ENCODE measurements at places on chromosomes 2 and 18. TPM values are rescaled to one million over a fixed set of nuclear protein-coding genes. Genes with fewer than 3 reads are reported as not detected.

DNA sequence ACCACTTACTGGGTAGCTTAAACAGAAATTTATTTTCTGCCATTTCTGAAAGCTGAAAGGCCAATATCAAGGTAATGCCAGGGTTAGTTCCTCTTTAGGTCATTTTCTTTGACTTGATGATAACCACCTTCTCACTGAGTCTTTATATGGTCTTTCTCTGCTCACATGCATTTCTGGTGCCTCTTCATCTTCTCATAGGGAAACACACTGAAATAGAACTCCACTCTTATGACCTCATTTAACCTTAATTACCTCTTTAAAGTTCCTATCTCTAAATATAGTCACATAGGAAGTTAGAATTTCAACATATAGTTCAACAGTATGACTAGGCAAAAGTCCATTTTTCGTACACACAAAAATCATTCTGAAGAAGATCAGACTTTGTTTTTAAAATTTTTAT lies 616.8 kb upstream of the VRK2 start:
- no peaks in the 10 kb centered on the region for H3K27me3 ChIP-seq
- H3K4me3 ChIP-seq = no peak overlapping the region
- no peaks in the 10 kb centered on the region for H3K4me1 ChIP-seq
- no peak overlapping the region for H3K27ac ChIP-seq

ASXL2 gene
- 2.4 TPM for polyA plus RNA-seq

DNA sequence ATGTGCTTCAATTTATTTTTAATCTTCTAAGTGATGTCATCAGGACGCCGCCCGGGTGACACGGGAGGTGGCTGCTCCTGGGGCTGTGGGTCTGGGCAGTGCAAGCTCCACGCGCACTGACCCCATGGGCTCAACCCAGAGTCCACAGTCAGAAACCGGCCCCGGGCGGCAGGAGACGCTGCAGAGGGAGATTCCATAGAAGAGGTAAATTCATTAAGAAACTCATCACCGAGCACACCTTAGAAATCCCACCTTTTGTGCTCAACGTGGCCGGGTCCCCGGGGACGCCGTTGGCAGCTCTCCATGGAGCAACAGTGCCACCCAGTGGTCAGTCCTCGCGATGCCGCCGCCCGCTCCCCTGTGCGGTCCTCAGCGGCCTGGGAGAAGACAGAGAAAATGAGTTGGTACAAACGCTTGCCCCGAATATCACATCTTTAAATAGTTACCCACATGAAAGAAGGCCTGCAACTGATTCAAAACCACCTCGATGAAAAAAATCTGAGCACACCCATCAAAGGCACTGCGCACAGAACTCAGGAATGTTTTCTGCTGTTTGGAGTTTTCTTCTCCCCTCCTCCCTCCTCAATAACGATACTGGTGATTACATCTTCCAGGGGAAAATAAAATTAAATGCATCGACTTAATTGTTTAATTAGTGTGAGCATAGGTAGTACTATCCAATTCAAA lies 92.6 kb downstream of the CMPK2 start:
- no peaks in the 10 kb centered on the region for H3K36me3 ChIP-seq
- no peaks in the 10 kb centered on the region for H3K27me3 ChIP-seq
- no peak overlapping the region for H3K4me3 ChIP-seq
- peak; percentile 81 for DNase-seq
- H3K4me1 ChIP-seq = peaks cover 5% of the 10 kb centered on the region

DNA sequence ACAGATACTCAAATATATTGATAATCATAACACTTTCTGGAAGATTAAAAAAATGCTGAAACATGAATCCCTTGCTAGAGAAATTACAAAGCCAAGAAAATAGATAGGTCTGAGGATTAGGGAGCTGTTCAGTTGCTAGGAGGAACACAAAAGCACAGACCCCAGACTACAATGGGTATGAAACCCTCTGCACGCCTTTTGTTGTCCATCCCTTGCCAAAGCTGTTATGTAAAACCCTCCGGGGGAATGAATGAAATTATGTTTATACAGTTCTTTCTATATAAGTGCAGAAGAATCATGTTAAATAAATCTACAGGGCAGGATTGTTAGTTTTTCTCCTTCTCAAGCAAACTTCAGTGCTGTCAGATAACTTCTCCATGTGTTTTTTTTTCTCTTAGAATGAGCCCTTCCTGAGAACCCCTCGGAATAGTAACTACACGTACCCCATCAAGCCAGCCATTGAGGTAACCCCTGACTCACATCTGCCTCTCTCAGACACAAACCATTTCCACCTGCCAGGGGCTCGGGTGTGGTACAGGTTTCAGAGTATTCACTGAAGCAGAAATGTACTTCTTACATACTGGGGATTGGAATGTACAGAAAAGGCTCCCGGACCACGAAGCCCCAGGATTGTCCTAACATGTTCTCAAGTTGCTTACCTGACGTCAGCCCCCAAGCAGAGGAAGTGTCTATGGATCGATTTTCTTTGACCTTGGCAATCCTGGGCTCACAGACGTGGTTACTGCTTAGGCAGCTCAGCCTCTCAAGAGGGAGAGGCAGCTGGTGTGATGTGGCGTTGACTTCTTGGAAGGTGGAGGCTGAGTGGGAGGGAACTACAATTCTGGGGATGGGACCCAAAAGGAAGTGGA lies 118.0 kb downstream of the PLB1 start:
- H3K27ac ChIP-seq = no peak overlapping the region
- no peaks in the 10 kb centered on the region for H3K4me1 ChIP-seq
- H3K4me3 ChIP-seq = no peak overlapping the region
- no peaks in the 10 kb centered on the region for H3K36me3 ChIP-seq

GRCh38 chr18:45519411-45520280 lies 95.6 kb upstream of the SLC14A2 start:
- H3K36me3 ChIP-seq = no peaks in the 10 kb centered on the region
- peaks cover 32% of the 10 kb centered on the region for H3K4me1 ChIP-seq
- no peak overlapping the region for H3K4me3 ChIP-seq
- H3K27me3 ChIP-seq = no peaks in the 10 kb centered on the region

DNA sequence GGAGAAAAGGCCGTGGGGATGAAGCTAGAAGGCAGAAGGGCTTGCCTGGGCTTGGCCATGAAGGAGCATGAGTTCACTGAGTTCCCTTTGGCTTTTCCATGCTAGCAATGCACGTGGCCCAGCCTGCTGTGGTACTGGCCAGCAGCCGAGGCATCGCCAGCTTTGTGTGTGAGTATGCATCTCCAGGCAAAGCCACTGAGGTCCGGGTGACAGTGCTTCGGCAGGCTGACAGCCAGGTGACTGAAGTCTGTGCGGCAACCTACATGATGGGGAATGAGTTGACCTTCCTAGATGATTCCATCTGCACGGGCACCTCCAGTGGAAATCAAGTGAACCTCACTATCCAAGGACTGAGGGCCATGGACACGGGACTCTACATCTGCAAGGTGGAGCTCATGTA lies 2.9 kb downstream of the CTLA4 start:
- no peaks in the 10 kb centered on the region for H3K4me1 ChIP-seq
- H3K27ac ChIP-seq = no peak overlapping the region
- H3K27me3 ChIP-seq = no peaks in the 10 kb centered on the region
- no peak for DNase-seq
- no peak overlapping the region for H3K4me3 ChIP-seq

GCG gene
- polyA plus RNA-seq = 0.14 TPM

All from lung (tissue), 17 donors.